ENCODE measurements at places on chromosomes 7 and 10. TPM values are rescaled to one million over a fixed set of nuclear protein-coding genes. Genes with fewer than 3 reads are reported as not detected.

GRCh38 chr7:134724606-134725005 is 54.8 kb upstream of the CALD1 start:
- no peak overlapping the region for H3K4me3 ChIP-seq
- DNase-seq = no peak
- no peaks in the 10 kb centered on the region for H3K4me1 ChIP-seq

DNA sequence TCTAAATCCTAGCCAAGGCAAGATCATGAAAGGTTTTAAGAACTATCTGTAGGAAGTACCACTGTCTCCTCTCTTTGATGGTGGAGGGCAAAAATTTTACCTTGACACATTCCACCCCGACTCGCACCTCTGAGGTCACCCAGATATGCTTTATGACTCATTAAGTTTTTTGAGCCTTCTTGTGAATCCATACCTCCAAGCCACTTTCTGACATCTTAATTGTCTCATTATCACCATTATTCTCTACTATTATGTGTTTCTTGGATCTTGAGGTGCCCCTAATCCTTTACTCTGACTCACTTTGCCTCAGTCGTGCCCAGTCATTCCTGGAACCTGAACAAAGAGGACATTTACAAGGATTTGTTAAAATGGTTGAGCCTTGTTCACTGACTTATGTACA is 146.6 kb downstream of the RAPGEF5 start:
- H3K36me3 ChIP-seq = no peaks in the 10 kb centered on the region
- peaks cover 43% of the 10 kb centered on the region for H3K27me3 ChIP-seq
- DNase-seq = no peak
- no peak overlapping the region for H3K27ac ChIP-seq
- H3K4me3 ChIP-seq = no peak overlapping the region

DNA sequence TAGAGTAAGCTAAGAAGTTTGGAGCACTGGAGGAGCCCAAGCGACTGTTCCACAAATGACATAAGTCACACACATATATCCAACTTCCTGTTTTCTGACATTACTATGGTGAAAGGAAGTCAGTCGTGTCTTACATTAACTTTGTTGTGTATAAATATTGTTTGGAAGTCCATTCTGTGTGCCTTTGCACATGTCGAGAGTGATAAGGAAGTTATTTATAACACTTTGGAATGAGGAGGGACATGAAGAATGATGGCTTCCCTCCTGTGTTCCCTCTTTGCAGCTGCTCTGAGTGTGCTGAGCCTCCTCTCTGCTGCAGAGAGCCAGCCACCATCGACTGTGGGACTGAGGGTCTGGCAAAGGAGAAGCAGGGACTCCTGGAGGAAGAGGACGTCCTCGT is 40.4 kb upstream of the MGMT start:
- H3K4me1 ChIP-seq = no peaks in the 10 kb centered on the region
- no peak for DNase-seq
- H3K27ac ChIP-seq = no peak overlapping the region
- H3K36me3 ChIP-seq = no peaks in the 10 kb centered on the region
- H3K27me3 ChIP-seq = peaks cover 3% of the 10 kb centered on the region

OR6B1 gene
- total RNA-seq = not detected

GRM8 gene
- not detected for total RNA-seq

DNA sequence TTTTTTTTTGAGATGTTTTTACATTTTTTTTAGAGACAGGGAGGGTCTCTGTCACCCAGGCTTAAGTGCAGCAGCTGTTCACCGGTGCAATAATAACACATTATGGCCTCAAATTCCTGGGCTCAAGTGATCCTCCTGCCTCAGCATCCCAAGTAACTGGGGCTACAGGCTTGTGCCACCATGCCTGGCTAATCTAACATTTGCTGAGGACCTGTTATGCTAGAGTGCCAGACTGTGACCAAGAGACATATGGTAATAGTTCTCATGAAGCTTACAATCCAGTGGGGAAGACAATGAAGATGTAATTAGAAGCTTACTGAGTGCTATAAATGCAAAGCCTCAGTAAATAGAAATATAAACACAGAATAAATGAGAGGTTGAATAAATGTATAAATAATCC is 17.6 kb upstream of the ORC5 start:
- no peaks in the 10 kb centered on the region for H3K36me3 ChIP-seq
- H3K4me3 ChIP-seq = no peak overlapping the region
- DNase-seq = no peak
- H3K4me1 ChIP-seq = no peaks in the 10 kb centered on the region

DNA sequence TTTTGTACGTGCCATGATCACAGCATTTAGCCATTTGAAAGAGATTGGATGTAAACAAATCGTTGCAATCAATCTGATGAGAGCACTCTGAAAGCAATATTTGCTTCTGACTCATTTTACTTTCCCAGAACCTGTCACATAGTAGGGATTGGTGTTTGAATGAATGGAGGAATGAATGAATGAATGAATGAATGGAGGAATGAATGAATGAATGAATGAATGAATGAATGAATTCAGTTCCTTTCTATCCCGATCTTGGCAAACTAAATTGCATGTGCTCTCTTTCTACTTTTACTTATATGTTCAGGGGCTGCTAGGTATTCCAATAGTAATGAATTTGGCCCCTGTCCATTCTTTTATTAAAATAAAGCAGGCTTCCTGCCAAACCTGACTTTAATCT is 1091.7 kb upstream of the CELF2 start:
- no peak for DNase-seq
- no peaks in the 10 kb centered on the region for H3K4me1 ChIP-seq

GRCh38 chr10:132209130-132209529 is 22.4 kb downstream of the DPYSL4 start:
- H3K4me1 ChIP-seq = no peaks in the 10 kb centered on the region
- H3K4me3 ChIP-seq = no peak overlapping the region
- H3K27ac ChIP-seq = no peak overlapping the region
- no peaks in the 10 kb centered on the region for H3K36me3 ChIP-seq
- DNase-seq = no peak

DNA sequence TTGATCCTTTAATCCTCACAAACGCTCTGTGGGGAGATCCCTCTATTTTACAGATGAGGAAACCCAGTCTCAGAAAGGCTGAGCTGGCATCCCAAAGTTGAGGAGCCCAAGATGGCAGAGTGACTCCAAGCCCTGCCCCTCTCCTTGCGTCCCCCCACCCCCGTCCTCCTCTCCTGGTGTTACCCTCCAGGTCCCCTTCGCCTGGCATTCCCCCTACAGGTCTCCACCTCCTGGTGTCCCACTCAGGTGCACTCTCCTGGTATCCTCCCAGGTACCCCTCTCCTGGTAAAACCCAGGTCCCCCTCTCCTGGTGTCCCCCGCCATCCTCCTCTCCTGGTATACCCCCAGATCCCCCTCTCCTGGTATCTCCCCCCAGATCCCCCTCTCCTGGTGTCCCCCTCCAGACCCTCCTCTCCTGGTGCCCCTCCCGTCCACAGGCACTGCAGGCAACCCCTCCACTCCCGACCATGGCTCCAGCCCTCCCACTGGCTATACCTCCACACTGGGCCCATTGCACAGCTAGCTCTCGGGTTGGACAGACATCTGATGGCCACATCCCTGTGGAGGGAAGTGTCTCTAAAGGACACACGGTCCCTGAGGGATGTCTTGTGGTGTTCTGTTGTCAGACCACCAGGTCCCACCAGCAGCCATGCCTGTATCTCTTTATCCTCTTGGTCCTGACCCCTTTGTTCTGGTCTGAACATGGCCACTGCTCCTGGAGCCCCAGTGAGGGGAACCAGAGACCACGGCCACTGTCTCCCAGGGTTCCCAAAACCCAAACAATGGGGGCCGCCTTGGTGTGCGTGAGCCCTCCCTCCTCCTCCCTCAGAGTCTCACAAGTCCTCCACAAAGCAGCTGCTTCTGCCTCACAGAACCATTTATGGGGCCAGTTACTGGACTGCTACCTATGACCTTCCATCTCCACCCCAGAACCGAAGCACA is 37.2 kb downstream of the CALML3 start:
- peaks cover 14% of the 10 kb centered on the region for H3K27me3 ChIP-seq
- no peak overlapping the region for H3K4me3 ChIP-seq
- H3K36me3 ChIP-seq = peaks cover 4% of the 10 kb centered on the region
- no peak for DNase-seq

DNA sequence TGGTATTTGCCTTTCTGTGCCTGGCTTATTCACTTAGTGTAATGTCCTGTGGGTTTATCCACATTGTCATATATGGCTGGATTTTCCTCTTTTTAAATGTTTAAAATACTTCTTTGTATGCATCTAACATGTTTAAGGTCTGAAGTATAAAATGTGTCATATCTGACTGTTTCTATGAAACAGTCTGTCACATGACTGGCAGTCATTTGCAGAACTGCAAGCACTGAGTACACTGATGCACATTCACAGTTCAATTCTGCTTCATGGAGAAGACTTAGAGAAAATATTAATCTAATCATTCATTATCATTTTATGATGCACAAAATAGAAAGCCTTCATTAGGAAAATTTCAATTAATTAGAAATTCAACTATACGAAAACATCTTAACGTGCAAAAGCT is 119.7 kb upstream of the PRSS58 start:
- H3K36me3 ChIP-seq = no peaks in the 10 kb centered on the region
- DNase-seq = no peak
- peaks cover 10% of the 10 kb centered on the region for H3K27me3 ChIP-seq
- H3K4me3 ChIP-seq = no peak overlapping the region

DNA sequence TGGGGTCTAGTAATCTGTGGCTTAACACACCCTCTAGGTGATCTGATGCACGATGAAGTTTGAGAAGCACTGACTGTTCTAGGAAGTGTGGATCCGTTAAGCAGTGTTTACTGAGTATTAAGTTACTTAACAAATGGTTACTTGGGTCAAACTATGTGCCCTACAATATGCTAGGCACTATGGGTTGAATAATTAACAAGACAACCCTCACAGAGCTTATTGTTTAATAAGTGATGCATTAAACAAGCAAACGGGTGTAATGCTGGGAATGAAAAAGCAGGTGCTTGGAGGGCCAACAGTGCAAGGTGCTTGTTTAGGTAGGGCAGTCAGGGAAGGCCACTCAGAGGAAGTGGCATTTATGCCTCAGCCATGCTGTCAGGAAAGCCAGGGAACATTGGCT is 378.0 kb upstream of the PODXL start:
- H3K27me3 ChIP-seq = no peaks in the 10 kb centered on the region
- no peaks in the 10 kb centered on the region for H3K4me1 ChIP-seq
- no peak overlapping the region for H3K27ac ChIP-seq
- no peak overlapping the region for H3K4me3 ChIP-seq
- DNase-seq = no peak

- H3K36me3 ChIP-seq = no peaks in the 10 kb centered on the region
- H3K27ac ChIP-seq = no peak overlapping the region
- H3K4me3 ChIP-seq = no peak overlapping the region
- H3K4me1 ChIP-seq = no peaks in the 10 kb centered on the region
- no peak for DNase-seq
- peaks cover 28% of the 10 kb centered on the region for H3K27me3 ChIP-seq
These were observed 44.9 kb downstream of the TLL2 start for GRCh38 chr10:96468845-96469244.

VGF gene
- total RNA-seq = 0.33 TPM

GRCh38 chr7:107926481-107926880 is 35.5 kb downstream of the DLD start:
- DNase-seq = no peak
- peaks cover 48% of the 10 kb centered on the region for H3K36me3 ChIP-seq
- H3K27ac ChIP-seq = no peak overlapping the region
- H3K4me3 ChIP-seq = no peak overlapping the region
- H3K4me1 ChIP-seq = peaks cover 21% of the 10 kb centered on the region
- no peaks in the 10 kb centered on the region for H3K27me3 ChIP-seq

DNA sequence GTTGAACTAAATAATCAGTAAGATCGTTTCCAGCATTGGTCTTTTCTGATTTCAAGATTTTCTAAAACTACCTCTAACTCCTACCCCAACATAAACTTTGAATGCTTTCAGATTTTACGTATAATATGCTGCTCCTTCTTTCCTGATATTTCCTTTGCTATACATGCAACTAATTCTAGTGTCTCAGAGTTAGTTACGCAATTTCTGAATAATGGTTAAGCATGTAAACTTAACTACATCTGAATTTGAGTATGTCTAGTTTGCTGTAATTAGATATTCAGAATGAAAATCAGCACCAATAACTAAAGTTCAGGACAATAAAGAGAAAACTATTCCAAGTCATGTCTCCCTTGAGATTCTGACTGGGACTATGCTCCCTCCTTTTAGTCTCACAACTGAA is 71.0 kb downstream of the SEMA3C start:
- no peak overlapping the region for H3K4me3 ChIP-seq
- no peak for DNase-seq
- H3K4me1 ChIP-seq = no peaks in the 10 kb centered on the region

PCLO gene
- total RNA-seq = not detected

DNA sequence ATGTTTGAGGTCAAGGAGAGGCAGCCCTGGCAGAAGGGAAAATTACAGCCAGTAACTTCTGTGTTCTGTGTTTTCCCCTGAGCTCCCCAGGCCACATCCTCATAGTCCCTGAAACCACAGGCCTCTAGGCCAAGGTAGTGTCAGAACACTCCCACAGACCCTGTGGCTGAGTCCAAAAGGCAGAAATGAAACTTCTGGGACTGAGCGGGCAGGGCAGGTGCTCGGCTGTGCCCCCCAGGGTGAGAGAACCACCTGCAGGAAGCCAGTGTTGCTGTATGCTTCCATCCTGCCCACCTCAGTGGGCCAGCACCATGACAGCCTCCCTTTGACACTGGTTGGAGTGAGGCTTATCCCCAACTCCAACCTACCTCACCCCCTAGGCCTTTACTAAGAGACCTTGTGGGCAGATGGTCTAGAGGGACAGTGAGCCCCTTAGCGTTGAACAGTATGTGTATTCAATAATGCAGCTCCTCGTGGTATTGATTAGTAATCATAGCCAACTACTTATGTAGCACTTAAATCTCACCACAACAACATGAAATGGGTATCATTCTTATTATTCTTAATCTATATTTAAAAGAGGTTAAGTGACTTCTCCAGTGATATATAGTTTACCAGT is 30.3 kb downstream of the PIK3CG start:
- no peak for DNase-seq
- H3K4me3 ChIP-seq = no peak overlapping the region
- H3K27me3 ChIP-seq = no peaks in the 10 kb centered on the region
- no peak overlapping the region for H3K27ac ChIP-seq
- peaks cover 2% of the 10 kb centered on the region for H3K4me1 ChIP-seq

DNA sequence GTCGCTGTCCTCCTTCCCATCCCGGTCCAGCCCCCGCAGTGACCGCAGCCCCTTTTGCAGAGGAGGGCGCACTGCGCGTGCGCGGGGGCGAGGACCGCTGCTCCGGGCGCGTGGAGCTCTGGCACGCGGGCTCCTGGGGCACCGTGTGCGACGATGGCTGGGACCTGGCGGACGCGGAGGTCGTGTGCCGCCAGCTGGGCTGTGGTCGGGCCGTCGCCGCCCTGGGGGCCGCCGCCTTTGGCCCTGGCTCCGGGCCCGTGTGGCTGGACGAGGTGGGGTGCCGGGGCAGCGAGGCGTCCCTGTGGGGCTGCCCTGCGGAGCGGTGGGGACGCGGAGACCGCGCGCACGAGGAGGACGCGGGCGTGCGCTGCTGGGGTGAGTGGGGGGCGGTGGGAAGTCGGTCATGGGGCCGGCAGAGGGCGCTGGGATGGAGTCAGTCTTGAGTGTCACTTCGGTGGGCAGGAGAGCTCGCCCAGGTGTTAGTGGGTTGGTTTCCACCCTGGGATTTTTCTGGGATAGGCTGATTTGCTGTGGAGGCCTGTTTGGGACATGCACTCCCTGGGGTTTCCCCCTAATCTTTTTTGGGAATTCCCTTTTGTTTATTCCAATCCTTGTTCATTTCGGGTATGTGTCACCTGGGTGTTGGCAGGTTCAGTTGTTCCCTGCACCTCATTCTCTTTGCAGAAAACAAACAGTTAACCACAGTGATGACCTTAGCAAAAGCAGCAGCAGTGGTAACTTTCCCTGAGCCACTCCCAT is 11.6 kb downstream of the SCART1 start:
- H3K27me3 ChIP-seq = peaks cover 4% of the 10 kb centered on the region
- no peak for DNase-seq
- no peak overlapping the region for H3K4me3 ChIP-seq
- no peak overlapping the region for H3K27ac ChIP-seq
